ENCODE measurements at places on chromosomes 2 and 18. TPM values are rescaled to one million over a fixed set of nuclear protein-coding genes. Genes with fewer than 3 reads are reported as not detected.
A peak's percentile ranks its signal among the peaks of the same experiment; 100 is the strongest.

The SCG2 gene
- 0.56 TPM for total RNA-seq

The CCDC74A gene
- 2.0 TPM for total RNA-seq

The DYSF gene
- total RNA-seq, result 3.2 TPM

The SLC9A4 gene
- 0.12 TPM for total RNA-seq

The BCL2L11 gene
- 17.6 TPM for total RNA-seq

The GLI2 gene
- total RNA-seq, result 1.4 TPM

The DAW1 gene
- 2.4 TPM for total RNA-seq

The RNU2-63P gene
- not detected for total RNA-seq

The CDK5R2 gene
- 0.86 TPM for total RNA-seq

- H3K36me3 ChIP-seq, result no peaks in the 10 kb centered on the region
- H3K27ac ChIP-seq, result no peak overlapping the region
- no peak for DNase-seq
- H3K4me1 ChIP-seq, result no peaks in the 10 kb centered on the region
- peaks cover 9% of the 10 kb centered on the region for H3K27me3 ChIP-seq
- no peak overlapping the region for H3K4me3 ChIP-seq
These were observed 72.6 kb downstream of the VIT start for GRCh38 chr2:36769106-36769505.

DNA sequence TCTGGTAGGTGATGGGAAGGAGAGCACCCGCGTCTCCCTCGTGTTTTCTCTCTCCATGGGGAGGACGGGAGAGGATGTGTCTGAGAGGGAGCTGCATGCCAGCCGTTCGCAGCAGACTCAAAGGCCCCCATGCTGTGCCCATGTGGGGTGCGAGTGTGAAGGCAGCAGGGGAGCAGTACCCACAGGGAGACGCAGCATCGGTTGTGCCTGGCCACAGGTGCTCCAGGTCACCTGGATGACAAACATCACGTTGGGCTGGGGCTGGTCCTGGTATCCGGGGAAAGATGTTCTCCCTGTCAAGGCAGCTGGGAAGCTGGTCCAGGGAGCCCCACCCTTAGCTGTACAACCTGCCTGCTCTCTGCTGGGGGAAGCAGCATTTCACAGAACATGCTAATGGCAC, 119.5 kb upstream of the SALL3 start:
- no peak overlapping the region for H3K27ac ChIP-seq
- H3K4me3 ChIP-seq, result no peak overlapping the region
- H3K27me3 ChIP-seq, result no peaks in the 10 kb centered on the region
- no peaks in the 10 kb centered on the region for H3K36me3 ChIP-seq
- DNase-seq, result no peak

- no peaks in the 10 kb centered on the region for H3K36me3 ChIP-seq
- peak overlapping the region; percentile 46 for H3K27ac ChIP-seq
- no peaks in the 10 kb centered on the region for H3K27me3 ChIP-seq
- DNase-seq, result peak; percentile 71
- no peak overlapping the region for H3K4me3 ChIP-seq
These were observed 21.2 kb downstream of the GRB14 start for GRCh38 chr2:164599954-164600589.

DNA sequence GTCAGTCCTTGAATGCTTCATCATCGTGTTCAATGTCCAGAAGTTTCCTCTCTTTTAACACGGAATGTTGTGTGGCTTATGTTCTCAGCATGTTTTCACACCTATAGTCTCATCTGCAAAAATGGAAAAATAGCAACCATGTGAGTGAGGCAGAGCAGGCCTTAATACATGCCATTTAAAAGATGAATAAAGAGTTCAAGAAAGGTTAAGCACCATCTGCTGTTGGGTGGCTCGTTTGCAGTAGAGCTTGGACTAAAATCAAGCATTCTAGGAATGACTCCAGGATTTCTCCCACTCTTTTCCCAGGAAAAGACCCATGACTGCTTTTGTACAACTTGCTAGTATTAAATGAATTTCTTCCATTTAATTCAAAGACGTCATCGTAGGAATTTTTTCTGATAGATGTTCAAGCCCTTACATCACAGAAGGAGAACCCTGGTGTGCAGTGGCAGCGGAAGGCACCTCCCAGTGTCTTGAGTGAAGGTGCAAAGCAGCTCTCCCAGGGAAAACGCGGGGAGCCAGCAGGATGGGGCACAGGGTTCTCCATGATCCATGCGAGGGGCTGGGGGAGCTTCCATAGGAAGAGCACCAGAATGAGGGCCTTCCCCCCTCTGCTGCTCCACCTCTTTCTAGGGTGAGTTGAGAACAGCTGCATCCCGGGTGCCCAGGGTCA, 9.6 kb downstream of the DCDC2C start:
- H3K27ac ChIP-seq, result no peak overlapping the region
- no peak for DNase-seq
- no peaks in the 10 kb centered on the region for H3K4me1 ChIP-seq
- H3K27me3 ChIP-seq, result peaks cover 11% of the 10 kb centered on the region
- H3K4me3 ChIP-seq, result no peak overlapping the region
- no peaks in the 10 kb centered on the region for H3K36me3 ChIP-seq

GRCh38 chr2:158828378-158829164, 33.5 kb downstream of the DAPL1 start:
- no peak overlapping the region for H3K4me3 ChIP-seq
- no peaks in the 10 kb centered on the region for H3K27me3 ChIP-seq
- H3K27ac ChIP-seq, result no peak overlapping the region
- H3K36me3 ChIP-seq, result no peaks in the 10 kb centered on the region

DNA sequence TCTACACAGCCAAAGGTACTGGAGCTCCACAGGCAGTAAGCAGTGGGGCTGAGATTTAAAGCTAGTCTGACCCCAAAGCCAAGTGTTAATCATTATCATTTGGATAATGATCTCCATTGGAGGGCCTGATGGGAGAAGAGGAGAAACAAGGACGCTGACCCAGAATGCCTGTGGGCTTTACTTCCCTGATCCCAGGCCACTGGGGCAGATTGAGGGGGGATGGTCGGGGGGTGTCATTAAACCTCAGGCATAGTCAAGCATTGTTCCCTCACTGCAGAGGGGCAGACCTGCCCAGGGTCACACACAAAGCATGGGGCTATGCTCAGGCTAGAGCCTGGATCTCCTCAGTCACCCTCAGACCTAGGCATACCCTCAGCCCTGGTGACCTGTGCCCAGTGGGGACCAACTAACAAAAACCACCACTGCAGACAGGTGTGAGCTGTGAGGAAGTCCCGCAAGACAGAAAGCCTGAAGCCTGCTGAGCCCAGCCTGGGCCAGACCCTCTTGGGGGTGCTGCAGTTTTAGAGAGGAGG, 53.4 kb downstream of the SDC1 start:
- H3K4me3 ChIP-seq, result no peak overlapping the region
- H3K27me3 ChIP-seq, result no peaks in the 10 kb centered on the region
- no peaks in the 10 kb centered on the region for H3K36me3 ChIP-seq

GRCh38 chr2:45368792-45369191, 242.3 kb downstream of the SRBD1 start:
- no peaks in the 10 kb centered on the region for H3K36me3 ChIP-seq
- no peaks in the 10 kb centered on the region for H3K27me3 ChIP-seq
- no peak overlapping the region for H3K4me3 ChIP-seq
- H3K4me1 ChIP-seq, result peaks cover 9% of the 10 kb centered on the region

- H3K4me3 ChIP-seq, result no peak overlapping the region
- no peak for DNase-seq
These were observed 14.0 kb upstream of the BIRC6 start for GRCh38 chr2:32342801-32343200.

DNA sequence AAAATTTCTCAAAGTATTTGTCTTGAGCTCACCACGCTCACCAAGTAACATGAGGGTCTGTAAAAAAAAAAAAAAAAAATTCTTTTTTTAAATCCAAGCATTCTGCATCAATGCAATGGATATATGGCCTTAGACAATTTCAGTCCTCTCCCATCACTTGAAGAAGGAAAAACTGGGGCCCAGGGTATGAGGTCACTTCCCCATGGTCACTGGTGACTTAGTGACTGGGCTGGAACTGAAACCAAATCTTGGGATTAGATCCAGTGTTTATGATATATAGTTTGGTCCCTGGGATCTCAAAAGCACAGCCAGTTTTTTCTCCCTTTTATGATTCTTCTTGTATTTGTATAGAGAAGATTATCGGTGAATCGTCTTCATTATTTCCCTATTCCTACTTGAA, 477.9 kb upstream of the TNP1 start:
- no peak overlapping the region for H3K4me3 ChIP-seq
- peaks cover 70% of the 10 kb centered on the region for H3K4me1 ChIP-seq
- H3K27ac ChIP-seq, result peak overlapping the region; percentile 97
- H3K36me3 ChIP-seq, result peaks cover 11% of the 10 kb centered on the region
- DNase-seq, result no peak
- no peaks in the 10 kb centered on the region for H3K27me3 ChIP-seq

DNA sequence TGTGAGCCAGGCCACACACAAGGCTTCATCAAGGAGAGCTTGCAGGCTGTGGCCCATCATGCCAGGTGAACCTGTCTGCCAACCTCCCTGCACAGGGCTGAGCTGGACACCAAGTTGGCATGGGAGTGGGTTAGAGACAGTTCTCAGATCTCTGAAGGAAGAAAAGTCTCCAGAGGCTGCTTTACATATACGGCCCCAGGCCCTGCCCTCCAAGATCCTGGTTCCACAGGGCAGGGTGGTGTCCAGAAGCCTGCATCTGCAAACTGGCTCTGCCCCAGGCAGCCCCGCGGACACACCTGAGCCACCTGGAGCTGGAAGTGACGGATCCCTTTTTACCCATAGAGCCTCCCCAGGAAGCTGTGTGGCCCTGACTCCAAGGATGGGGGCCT, 24.2 kb upstream of the HES6 start:
- DNase-seq, result no peak
- H3K36me3 ChIP-seq, result peaks cover 28% of the 10 kb centered on the region
- no peak overlapping the region for H3K27ac ChIP-seq
- no peak overlapping the region for H3K4me3 ChIP-seq
- H3K27me3 ChIP-seq, result no peaks in the 10 kb centered on the region

DNA sequence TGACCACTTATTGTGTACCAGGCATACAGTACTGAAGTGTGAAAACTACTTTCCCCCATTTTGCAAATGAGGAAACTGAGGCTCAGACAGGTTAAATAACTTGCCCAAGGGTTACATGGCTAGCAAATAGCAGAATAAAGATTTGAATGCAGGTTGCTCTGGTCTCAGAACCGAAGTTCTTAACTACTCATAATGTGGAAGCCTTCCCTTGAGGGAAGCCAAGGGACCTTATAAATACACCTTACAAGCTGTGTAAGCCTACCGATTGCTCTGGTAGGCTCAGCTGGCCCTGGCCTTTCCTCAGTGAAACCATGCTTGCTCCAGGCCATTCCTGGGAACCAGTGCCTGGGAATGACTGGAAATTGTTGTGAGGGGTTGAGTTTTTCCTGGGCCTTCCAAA, 114.6 kb upstream of the CDCA7 start:
- H3K36me3 ChIP-seq, result peaks cover 14% of the 10 kb centered on the region
- H3K27ac ChIP-seq, result no peak overlapping the region
- H3K4me3 ChIP-seq, result no peak overlapping the region
- no peaks in the 10 kb centered on the region for H3K27me3 ChIP-seq
- DNase-seq, result no peak

DNA sequence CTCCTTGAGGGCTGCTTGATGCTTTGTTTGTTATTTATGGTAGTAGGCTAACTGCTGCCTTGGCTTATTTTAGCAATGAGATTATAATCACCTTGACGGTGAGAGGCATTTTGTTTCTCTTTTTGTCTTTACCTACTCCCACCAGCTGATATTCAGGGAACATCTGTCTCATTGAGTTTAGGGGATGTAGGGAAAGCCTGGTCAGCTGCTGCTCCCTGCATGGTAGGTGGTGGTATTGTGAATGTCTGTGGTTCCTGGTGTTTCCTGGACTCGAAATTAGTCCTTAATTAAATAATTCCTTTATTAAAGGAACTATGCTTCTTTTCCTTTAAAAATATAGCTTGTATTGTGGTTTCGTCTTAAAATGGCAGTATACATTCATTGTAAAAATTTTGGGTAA, 77.8 kb downstream of the ADAM23 start:
- no peak for DNase-seq
- H3K27ac ChIP-seq, result no peak overlapping the region
- H3K4me3 ChIP-seq, result no peak overlapping the region
- H3K36me3 ChIP-seq, result no peaks in the 10 kb centered on the region
- no peaks in the 10 kb centered on the region for H3K4me1 ChIP-seq
- H3K27me3 ChIP-seq, result no peaks in the 10 kb centered on the region

- no peak overlapping the region for H3K4me3 ChIP-seq
- DNase-seq, result no peak
- H3K4me1 ChIP-seq, result peaks cover 92% of the 10 kb centered on the region
- H3K27ac ChIP-seq, result peak overlapping the region; percentile 36
- H3K27me3 ChIP-seq, result no peaks in the 10 kb centered on the region
These were observed 35.9 kb downstream of the INPP4A start for GRCh38 chr2:98480598-98480997.

GRCh38 chr2:62152000-62152399, 43.9 kb upstream of the B3GNT2 start:
- DNase-seq, result peak; percentile 1
- H3K27me3 ChIP-seq, result no peaks in the 10 kb centered on the region
- H3K4me1 ChIP-seq, result peaks cover 7% of the 10 kb centered on the region
- H3K36me3 ChIP-seq, result no peaks in the 10 kb centered on the region
- no peak overlapping the region for H3K4me3 ChIP-seq

DNA sequence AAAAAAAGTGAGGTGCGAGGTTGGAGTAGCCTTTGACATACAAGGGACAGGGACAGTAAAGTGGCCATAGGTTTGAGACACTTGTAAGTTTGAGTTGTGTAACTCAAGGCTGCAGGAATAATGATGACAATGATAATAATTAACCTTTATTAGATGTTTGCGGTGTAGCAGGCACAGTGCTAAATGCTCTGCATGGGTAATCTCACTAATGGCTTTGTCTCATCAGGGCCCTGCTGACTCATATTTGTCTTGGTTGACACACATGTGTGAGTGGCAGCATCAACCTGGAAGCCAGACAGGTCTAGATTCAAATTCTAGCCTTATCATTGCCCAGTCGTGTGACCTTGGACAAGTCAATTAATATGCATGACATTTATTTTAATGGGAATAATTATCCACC, 126.2 kb downstream of the FSHR start:
- H3K4me3 ChIP-seq, result no peak overlapping the region
- H3K36me3 ChIP-seq, result no peaks in the 10 kb centered on the region
- no peaks in the 10 kb centered on the region for H3K4me1 ChIP-seq
- DNase-seq, result no peak
- no peak overlapping the region for H3K27ac ChIP-seq

GRCh38 chr2:39435741-39436591, 1.1 kb downstream of the MAP4K3 start:
- peak overlapping the region; percentile 61 for H3K27ac ChIP-seq
- H3K27me3 ChIP-seq, result no peaks in the 10 kb centered on the region
- DNase-seq, result no peak
- peaks cover 58% of the 10 kb centered on the region for H3K4me1 ChIP-seq
- peaks cover 34% of the 10 kb centered on the region for H3K36me3 ChIP-seq
- peak overlapping the region; percentile 89 for H3K4me3 ChIP-seq

GRCh38 chr2:113857464-113857863, 32.4 kb upstream of the ACTR3 start:
- H3K4me3 ChIP-seq, result no peak overlapping the region
- no peaks in the 10 kb centered on the region for H3K27me3 ChIP-seq
- DNase-seq, result no peak
- H3K27ac ChIP-seq, result no peak overlapping the region
- H3K4me1 ChIP-seq, result peaks cover 18% of the 10 kb centered on the region

- peaks cover 58% of the 10 kb centered on the region for H3K4me1 ChIP-seq
- H3K27ac ChIP-seq, result peak overlapping the region; percentile 59
- DNase-seq, result no peak
These were observed 45.9 kb upstream of the ROCK2 start for GRCh38 chr2:11390399-11390658.

GRCh38 chr2:12169721-12170120, 423.3 kb downstream of the LPIN1 start:
- H3K27me3 ChIP-seq, result peaks cover 22% of the 10 kb centered on the region
- H3K4me3 ChIP-seq, result no peak overlapping the region
- H3K4me1 ChIP-seq, result no peaks in the 10 kb centered on the region

All from Calu3 (cell line).